ENCODE measurements at places on chromosomes 4 and X.
A peak's percentile ranks its signal among the peaks of the same experiment; 100 is the strongest.

GRCh38 chrX:68695206-68695845 lies 47.9 kb downstream of the STARD8 start:
- DNase-seq: no peak

GRCh38 chr4:123559955-123560871 lies 163.6 kb downstream of the SPRY1 start:
- no peak for DNase-seq

- DNase-seq: no peak
These were observed 37.5 kb upstream of the ADH1C start for GRCh38 chr4:99390055-99390454.

DNA sequence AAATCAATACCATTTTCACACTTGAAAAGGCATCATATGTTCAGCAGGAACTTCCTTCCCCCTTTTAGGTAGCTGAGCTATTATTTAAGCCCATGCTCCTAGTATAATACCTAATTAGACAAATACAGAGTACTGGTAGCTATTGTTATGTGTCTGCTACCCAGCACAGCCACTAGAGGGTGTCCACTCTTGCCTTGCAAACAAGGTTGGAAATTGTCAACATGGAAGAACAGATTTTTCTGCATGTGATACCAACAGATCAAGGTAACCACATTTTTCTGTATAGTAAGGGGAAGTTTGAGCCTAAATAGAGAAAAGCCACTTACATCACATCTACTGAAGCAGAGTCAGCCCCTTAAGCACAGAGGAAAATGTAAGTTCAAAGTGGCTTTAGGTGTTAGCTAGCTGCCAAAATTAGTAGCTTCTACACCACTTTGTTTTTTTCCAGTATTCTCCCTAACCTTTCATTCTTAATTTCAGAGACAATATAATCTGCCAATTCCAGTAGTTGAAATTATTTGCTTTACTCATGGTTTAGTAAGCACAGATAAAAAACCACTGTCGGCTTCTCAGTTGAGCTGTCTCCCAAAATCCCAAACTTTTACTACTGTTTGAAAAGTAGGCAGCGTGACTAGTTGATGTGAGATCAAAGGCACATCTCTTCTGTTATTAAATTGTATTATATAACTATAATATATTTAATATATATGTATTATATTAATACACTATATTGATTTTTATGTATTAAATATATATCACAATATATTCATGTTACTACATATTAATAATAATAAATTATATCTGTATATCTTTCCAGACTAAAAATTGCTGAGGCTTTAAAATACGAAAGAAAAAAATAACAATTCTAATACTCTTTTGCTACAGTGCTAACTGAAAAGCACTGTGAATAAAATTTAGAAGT lies 38.2 kb downstream of the EDNRA start:
- DNase-seq: peak; percentile 86

- no peak for DNase-seq
These were observed 156.3 kb downstream of the SOWAHB start for GRCh38 chr4:76741663-76742020.

- peak; percentile 99 for DNase-seq
These were observed 24.2 kb upstream of the RASL11B start for GRCh38 chr4:52837716-52838558.

- no peak for DNase-seq
These were observed 1350.0 kb downstream of the ADGRL3 start for GRCh38 chr4:62550121-62550520.

GRCh38 chrX:71629467-71629866 lies 11.2 kb upstream of the CXCR3 start:
- DNase-seq: no peak

DNA sequence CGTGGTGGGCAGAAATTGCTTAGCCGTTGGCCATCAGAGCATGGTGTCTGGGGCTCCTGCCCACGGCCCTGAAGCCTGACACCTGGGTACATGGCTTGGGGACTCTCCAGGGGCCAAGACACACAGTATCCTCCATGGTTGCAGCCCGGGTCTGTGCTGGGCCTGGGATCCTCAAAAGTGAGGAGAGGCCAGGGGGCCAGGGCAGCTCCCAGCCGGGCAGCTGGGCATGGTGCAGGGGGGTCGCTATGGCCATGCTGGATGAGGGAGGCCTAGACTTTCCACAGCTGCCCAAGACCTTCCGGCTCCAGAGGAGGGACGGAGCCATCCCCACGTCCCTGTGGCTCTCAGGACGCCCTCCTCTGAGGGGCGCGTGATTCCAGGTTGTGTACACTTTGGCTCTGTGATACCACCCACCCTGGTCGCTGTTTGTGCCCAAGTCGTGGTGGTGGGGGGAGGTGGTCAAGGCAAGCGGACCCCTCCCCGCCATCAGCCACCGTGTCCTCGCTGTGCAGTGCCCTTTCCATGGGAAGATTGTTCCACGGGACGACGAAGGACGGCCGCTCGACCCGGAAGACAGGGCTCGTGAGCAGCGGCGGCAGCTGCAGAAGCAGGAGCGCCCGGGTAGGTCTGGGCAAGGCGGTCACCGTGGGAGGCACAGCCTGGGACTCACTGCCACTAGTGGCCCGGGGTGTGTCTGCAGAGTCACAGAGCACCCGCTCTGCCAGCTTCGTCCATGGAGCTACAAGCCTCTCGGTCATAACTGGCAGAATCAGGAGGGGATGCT lies 25.7 kb downstream of the NKX1-1 start:
- no peak for DNase-seq

GRCh38 chrX:4741024-4741423 lies 1027.6 kb upstream of the PRKX start:
- DNase-seq: no peak

DNA sequence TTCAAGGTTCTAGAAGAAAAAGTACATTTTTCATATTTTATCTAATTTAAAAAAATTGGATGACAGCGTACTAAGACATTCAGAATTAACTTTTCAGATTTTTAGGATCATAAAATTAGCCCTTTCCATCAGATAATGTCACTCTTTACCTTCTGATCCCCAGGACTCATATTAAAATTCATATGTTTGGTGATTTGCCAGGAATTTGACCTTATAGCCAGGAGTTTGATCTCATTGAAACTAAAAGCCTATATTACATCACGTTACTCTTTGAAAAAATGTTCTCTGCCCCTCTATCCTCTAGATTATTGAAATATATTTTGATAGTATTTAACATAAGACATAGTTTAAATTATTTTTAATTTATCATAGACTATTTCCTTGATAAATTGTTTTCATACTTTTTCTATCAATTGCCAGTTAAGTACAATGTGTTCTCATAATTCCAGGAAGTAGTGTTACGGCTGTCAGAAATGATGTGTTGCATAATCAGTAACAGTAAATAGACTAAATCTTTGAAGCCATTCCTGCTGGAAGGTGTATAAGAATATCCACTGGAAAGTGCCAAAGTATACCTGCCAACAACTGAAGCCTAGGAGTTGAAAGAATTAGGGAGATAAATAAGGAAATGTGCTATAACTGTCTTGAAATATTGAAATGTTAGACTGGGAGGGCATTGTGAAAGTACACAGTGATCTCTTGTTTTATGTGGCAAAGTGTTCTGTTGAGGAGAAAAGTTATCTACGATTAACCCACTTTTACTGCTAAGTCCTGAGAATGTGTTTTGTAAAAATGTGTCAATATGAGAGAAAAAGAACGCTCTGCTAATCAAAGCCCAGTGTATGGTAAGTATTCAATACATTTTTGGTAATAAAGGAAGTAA lies 32.9 kb upstream of the PDGFC start:
- DNase-seq: peak; percentile 23

- DNase-seq: peak; percentile 81
These were observed 60.4 kb upstream of the HPF1 start for GRCh38 chr4:169818063-169818679.

GRCh38 chrX:8284131-8284530 lies 113.1 kb upstream of the VCX2 start:
- peak; percentile 10 for DNase-seq

DNA sequence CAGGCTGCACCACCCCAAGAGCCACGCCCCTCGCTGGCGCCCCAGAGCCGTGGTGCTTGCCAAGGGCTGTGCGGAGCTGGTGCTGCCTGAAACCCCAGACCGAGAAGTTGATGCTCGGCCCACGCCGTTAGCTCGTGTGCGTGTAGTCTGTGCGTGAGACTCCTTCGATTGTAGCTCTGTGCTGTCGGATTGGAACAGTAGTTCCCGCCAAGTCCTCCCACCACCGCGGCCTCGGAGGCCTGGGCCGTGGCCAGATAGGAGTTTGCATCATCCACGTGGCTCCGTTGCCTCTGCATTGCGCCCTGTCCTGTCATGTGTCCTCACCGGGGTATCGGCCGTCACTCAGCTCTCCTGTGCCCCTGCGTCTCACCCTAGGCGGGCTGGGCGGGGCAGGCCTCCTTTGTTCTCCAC lies 24.2 kb downstream of the TNIP2 start:
- DNase-seq: no peak

GRCh38 chrX:100926453-100926852 lies 2.3 kb downstream of the XKRX start:
- DNase-seq: no peak

DNA sequence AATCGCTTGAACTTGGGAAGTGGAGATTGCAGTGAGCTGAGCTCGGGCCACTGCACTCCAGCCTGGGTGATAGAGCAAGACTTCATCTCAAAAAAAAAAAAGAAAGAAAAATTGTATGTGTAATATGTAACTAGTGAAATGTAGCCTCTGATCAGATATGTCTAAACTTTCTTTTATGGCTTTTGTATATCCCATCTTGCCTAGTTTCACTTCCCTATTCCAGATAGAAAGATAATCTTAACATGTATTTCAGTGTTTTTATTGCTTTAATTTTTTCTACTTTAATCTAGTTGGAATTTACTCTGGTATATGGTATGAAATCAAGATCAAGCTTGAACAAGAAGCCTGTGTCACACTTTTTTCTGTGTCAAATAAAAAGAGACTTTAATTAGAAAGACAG lies 1.9 kb upstream of the ZNF41 start:
- DNase-seq: peak; percentile 1

DNA sequence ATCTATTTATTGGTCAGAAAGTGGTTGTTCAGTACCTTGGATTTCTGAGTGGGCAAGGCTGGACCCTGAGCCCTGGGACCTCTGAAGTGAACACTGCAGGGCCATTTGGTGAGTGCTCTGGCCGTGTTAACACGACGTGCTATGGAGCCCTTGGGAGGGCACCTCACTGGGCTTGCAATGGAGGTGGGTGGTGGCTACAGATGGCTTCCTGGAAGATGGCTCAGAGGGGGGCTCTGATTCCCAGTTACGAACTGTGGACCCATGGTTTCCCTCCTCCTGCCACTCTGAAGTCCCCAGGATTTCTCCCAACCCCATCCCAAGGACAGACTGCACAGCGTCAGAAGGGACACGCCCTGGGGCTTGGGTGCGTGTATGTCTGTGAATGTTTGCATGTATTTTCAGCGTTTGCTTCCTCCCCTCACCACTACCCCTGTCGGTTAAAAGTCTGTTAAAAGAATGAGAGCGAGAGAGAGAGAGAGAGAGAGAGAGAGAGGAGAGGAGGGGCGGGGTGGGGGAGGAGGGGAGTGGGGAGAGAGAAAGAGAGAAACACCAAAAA lies 3.7 kb upstream of the RHOH start:
- DNase-seq: no peak

DNA sequence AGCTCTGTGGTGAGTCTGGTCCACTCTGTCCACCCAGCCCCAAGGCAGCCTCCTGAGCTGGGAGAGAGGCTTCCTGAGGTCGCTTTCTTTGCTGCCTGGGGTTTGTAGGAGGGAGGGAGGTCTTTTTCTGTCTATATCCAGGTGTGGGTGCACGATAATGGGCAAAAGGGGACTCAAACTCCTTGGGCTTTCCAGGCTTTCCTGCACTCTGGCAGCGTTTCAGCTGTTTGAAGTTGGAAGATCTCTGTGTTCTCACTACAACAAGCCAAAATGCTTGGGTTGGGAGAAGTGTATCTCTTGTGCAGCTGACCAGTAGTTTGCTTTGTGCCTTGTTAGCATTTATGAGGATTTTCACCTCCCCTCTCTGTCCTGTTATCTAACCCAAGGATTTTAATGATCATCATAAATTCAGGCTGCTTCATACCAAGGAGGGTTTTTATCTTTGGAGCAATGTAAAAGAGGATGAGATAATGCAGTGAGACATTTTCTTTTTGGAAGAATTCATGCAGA lies 126.3 kb downstream of the REPS2 start:
- no peak for DNase-seq

- no peak for DNase-seq
These were observed 170.3 kb upstream of the IGFBP7 start for GRCh38 chr4:57280481-57280880.

DNA sequence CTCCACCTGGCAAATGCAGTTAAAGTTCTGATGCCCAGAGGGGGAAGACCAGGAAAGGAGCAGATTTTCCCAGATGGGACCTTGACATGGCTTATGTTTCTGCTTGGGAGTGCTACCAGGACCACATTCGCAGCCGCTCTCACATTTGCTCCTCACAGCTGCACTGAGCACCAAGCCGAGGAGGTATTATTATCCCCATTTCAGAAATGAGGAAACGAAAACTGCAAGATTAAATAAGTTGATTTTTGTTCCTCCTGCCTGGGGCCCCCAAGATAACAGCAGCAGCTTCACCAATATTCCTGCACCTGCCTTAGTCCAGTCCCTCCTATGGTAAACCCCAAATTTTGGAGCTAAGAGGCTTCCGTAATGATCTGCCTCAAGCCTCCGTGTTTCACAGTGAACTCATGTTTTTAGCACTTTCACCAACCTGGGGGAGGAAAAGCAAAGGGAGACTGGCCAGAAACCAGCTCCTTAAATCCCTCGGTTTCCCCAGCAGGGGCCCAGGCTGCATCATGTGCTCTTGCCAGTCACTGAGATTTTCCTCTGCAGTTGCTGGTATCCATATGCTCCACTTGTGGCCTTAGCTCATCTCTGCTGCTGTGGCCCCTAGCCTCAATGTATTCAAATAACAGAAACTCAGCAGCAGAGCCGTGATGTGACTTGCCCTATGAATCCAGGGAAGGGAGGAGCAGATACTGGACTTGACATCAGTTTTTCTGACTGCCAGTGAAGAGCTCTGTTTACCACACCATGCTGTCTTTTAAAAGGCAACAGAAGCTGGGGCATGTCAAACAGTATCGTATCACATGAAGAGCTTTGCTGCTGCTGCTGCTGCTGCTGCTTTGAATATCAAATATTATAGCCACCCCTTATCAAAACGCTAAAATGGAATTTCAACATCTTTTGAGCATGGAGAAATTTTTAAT lies 95.5 kb upstream of the KLHL13 start:
- peak; percentile 32 for DNase-seq

DNA sequence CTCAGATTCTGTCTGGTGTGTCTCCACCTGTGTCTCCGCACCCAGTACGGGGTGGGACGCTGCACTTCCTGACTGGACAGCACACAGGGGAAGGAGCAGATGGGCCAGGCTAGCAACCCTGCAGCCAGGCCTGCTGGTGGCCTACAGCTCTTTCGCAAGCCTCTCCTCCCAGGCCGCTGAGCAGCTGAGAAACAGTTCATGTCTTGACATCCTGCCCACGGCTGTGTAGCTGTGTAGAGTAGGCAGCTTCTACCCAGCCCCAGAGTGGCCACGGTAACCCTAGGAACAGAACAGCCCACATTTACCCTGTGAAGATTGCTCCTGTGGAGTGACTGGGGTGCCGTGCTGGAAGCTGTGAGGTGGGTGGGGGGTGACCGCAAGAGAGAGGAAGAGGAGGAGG lies 38.9 kb downstream of the CCNQ start:
- DNase-seq: peak; percentile 39

All from Kasumi-1 (cell line).